H7 (cell line): ENCODE measurements at places on chromosomes 11 and 22. TPM values are rescaled to one million over a fixed set of nuclear protein-coding genes. Genes with fewer than 3 reads are reported as not detected.

Gene OR2AT4
- not detected in 2 replicates for total RNA-seq

Gene GGT1
- 20.7 and 24.6 TPM in 2 replicates for total RNA-seq

Gene PCSK7
- 28.4 and 29.3 TPM in 2 replicates for total RNA-seq

Gene GAL3ST1
- 8.4 and 11.9 TPM in 2 replicates for total RNA-seq

Gene MMP27
- not detected in 2 replicates for total RNA-seq

Gene UPK3A
- total RNA-seq = 0.41 TPM in 1 of 2 replicates, not detected in the other

Gene SYT7
- total RNA-seq = 3.6 and 4.8 TPM in 2 replicates

Gene TMEM86A
- total RNA-seq = 0.70 and 1.5 TPM in 2 replicates

Gene PIWIL4
- 1.1 and 1.2 TPM in 2 replicates for total RNA-seq

Gene TIGD3
- 0.35 and 0.70 TPM in 2 replicates for total RNA-seq

Gene MFRP
- not detected in 2 replicates for total RNA-seq

Gene ART1
- 0.07 TPM in 1 of 2 replicates, not detected in the other for total RNA-seq

Gene RNF121
- 18.7 and 22.7 TPM in 2 replicates for total RNA-seq

Gene SYT13
- total RNA-seq = 6.1 and 9.6 TPM in 2 replicates

Gene NECTIN1
- total RNA-seq = 20.9 and 24.6 TPM in 2 replicates

Gene PHETA2
- 10.3 and 11.5 TPM in 2 replicates for total RNA-seq

Gene OR5A1
- total RNA-seq = not detected in 2 replicates

Gene TTC9C
- total RNA-seq = 45.1 and 63.1 TPM in 2 replicates

Gene OR4C46
- total RNA-seq = not detected in 2 replicates

Gene SLC22A8
- total RNA-seq = not detected in 2 replicates

Gene PANX2
- total RNA-seq = 2.2 and 2.6 TPM in 2 replicates

Gene RASGRP2
- total RNA-seq = 9.2 and 12.3 TPM in 2 replicates

Gene CST6
- total RNA-seq = 0.48 TPM in 1 of 2 replicates, not detected in the other

Gene GLYAT
- total RNA-seq = not detected in 2 replicates

Gene MYO7A
- 1.8 and 2.2 TPM in 2 replicates for total RNA-seq

Gene PTPN5
- 1.7 and 3.0 TPM in 2 replicates for total RNA-seq

Gene SIK2
- total RNA-seq = 5.5 and 7.3 TPM in 2 replicates

Gene ASCL2
- 0.44 and 0.55 TPM in 2 replicates for total RNA-seq

Gene CDC45
- total RNA-seq = 35.8 and 36.8 TPM in 2 replicates

Gene LMO1
- total RNA-seq = 0.22 and 0.94 TPM in 2 replicates

Gene RAG2
- not detected in 2 replicates for total RNA-seq

Gene C11orf87
- not detected in 2 replicates for total RNA-seq

Gene BLID
- not detected in 2 replicates for total RNA-seq

Gene OR6T1
- not detected in 2 replicates for total RNA-seq

Gene LIMK2
- 22.4 and 24.2 TPM in 2 replicates for total RNA-seq

Gene PRR33
- total RNA-seq = not detected in 2 replicates

Gene TEX54
- total RNA-seq = not detected in 2 replicates

Gene FAM83F
- total RNA-seq = 28.1 and 34.4 TPM in 2 replicates

Gene PLEKHB1
- 2.3 and 5.8 TPM in 2 replicates for total RNA-seq

Gene SPDYC
- 2.0 and 2.3 TPM in 2 replicates for total RNA-seq
